ENCODE measurements at places on chromosomes 2 and 18. TPM values are rescaled to one million over a fixed set of nuclear protein-coding genes. Genes with fewer than 3 reads are reported as not detected.

- DNase-seq = peak; percentile 83
These were observed 6.3 kb downstream of the RAB12 start for GRCh38 chr18:8615397-8616027.

DNA sequence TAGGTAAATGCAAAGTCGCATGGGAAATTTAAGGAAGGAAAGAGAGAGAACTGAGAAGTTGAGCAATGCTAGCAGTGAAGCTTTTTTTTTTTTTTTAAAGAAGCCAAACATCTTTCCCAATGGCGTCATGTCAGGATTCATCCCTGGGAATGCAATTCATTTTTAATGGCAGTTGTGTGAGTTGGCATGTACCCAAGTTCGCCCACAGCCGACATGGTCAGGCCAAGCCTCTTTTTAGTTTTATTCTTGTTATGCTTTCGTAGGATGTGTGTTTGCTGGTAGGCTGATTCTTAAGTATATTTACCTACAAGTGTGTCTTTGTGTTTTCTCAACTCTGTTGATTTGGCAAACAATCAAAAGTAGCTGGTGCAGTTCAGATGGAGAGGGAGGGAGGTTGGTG is 127.6 kb upstream of the ITGA6 start:
- peak; percentile 31 for DNase-seq

GRCh38 chr2:227030789-227031188 is 133.2 kb downstream of the COL4A4 start:
- no peak for DNase-seq

DNA sequence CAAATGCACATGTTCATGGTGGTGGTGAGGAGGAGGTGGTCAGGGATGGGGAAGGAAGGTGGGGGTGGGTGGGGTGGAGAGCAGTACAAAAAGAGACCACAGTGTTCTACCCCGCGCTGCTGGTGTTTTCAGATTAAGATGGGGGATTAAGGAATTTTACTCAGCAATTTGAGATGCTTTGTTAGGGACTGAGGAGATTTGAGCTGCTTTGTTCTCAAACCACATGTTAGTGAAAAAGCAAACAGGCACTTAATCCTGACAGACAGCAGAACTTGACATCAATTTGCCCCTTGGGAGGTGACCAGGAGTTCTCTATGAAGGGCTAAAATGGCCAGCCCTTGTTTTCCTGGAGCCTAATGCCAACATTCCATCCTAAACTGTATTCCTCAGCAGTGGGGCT is 244.5 kb downstream of the MEIS1 start:
- DNase-seq = no peak

- DNase-seq = no peak
These were observed 102.5 kb downstream of the BARD1 start for GRCh38 chr2:214706986-214707385.

GRCh38 chr2:2025803-2026202 is 281.5 kb upstream of the PXDN start:
- DNase-seq = no peak

GRCh38 chr2:240347373-240347940 is 88.0 kb upstream of the GPC1 start:
- no peak for DNase-seq

DNA sequence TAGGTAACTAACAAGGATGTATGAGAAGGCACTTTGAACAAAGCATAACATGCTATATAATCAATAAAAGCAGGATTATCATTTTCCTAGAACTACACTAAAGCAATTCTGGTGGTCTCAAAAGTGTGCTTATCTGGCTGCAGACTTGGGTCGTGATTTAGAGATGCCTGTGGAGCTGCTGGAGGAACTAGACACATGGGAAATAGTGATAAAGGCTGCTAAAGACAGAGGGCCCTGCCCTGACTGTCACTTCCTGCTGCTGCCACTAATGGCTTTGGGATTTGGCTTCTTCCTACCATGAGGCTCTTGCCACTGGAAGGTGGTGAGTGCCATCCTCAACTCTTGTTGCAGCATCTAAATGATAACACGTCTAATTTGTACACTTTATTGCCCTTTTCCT is 22.5 kb downstream of the TMEM178A start:
- DNase-seq = no peak

DNA sequence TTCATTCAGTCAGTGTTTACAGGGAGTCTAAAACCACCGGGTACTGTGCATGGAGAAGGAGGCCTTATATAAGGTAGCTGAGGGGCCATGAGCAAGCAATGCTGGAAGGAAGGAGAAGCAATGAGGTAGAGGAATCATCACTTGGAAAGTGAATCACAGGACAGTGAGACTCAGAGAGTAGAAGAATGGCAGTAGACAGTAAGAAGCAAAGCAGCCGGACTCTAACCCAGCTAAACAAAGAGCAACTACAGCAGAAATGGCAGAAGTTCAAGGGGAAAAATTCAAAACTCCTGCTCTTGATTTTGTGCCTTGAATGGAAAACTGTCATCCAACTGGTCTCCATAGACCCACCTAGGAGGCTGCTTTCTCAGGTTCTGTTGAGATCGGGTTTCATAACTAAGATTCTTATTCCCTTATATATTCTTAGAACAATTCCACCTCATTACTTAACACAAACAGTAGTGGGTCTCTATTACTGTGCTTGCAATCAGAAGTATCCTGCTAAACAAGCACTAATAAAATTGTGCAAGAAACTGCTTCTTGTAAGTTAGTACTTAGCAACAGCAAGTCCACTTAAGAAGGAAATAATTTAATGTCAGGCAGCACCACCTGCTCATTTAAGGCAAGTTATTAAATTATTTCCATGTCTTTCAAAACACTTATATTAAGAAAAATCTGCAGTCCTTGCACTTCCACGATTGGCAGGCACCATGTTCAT is 68.0 kb downstream of the RBMS1 start:
- DNase-seq = peak; percentile 13

GRCh38 chr2:425243-425642 is 137.4 kb upstream of the ALKAL2 start:
- DNase-seq = no peak

FSHR gene
- total RNA-seq = not detected

RUFY4 gene
- total RNA-seq = not detected

IL1A gene
- total RNA-seq = 2.1 TPM

C2orf74 gene
- total RNA-seq = 59.8 TPM

GKN1 gene
- not detected for total RNA-seq

KLHL41 gene
- total RNA-seq = not detected
